Fibroblast of skin of right biceps (primary cell): ENCODE measurements at places on chromosomes 6 and 20.

DNA sequence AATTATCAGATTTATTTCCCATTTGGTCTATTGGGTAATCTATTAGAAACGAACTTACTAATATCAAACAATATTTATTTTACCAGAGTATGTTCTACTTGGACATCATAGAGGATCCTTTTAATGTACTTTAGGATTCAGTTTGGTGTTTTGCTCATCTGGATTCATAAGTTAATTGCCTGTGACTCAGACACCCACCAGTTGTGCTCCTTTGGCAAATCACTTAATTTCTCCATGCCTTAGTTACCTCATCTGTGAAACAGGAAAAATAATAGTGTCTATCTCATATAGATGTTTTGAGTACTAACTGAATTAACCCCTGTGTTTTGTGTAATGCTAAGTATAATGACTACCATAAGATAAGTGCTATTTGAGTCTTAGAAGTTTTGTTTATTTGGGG is 292.1 kb downstream of the LAMA2 start:
- DNase-seq, result no peak

GRCh38 chr6:146657432-146657831 is 58.7 kb downstream of the ADGB start:
- no peak for DNase-seq

GRCh38 chr6:43924222-43924702 is 154.3 kb downstream of the VEGFA start:
- DNase-seq, result peak; percentile 53

DNA sequence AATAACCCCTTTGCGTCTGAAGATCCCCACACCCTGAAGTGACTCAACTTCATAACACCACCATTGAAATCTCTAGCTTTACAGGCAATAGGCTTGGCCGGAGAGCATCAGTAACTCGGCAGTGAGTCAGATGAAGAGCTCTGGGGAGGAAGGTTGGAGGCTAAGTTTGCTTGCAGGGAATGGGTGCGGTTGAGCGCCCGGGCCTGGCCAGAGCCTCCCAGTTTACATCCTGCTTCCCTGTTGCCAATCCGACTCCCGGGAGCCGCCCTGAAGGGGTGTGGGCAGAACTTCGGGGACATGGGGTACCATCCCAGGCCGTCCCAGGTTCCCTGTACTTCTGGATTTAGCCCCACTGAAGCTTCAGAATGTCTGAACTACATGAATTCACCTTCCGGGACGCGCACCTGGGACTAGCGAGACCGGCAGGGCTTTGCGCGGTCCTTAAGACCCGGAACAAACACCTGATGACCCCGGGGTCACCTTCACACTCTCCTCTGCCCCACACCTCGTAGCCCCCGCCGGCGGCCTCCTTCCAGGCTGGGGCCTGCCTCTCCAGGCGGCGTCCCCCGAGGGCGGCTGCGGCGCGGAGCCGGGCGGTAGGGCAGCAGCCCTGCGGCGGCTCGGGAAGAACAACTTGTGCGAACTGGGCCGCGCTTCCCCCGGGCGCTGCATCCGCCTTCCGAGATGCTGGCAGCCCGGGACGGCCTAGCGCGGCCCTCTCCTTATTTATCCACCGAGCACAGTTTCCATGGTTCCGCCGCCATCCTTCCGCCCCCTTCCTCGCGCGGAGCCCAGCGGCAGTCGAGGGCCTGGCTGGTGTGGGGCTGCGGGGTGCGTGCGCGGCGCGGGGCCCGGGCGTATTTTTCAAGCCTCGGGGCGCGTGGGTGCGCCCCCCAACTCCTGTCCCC is 56.6 kb upstream of the RREB1 start:
- peak; percentile 87 for DNase-seq

GRCh38 chr20:25989196-25989595 is 292.5 kb upstream of the ZNF337 start:
- no peak for DNase-seq

DNA sequence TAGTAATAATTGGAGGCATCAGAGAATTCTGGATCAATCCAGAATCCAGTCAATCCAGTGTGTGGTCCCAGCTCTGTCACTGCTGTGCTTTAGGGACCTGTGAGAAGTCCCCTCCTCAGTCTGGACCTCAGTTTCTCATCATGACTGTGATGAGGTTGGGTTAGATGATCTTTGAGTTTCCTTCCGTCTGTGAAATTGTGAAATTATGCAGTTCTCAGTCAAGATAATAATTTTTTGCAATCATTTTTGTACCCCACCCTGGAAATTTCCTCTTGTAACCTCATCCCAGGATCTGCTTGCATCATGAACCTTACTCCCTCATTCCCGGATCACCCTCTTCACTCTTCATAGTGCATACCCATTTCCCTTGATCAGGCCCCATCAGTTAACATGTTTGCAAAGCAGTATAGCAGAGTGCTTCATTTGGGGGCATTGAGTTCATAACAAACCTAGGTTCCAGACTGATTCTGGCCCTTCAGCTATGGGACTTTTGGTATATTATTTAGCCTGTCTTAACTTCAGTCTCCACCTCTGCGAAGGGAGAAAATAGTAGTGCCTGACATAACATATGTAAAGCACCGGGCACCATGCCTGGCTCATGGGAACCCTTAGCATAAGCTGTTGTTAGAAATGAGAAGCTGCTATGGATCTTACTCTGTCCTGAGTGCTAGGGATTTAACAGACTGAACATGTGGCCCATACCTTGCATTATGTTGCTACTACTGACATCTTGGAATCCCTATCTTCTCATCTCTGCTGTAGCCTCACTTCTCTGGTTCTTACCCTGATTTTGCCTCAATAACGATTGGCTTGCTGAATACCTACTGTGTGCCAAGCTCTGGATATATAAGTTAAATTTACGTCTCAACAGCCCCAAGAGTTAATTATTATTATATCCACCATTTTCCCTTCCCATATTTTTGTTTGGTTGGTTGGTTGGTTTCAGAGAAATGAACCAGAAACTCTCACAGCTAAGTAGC is 1.3 kb downstream of the ZNF76 start:
- DNase-seq, result no peak

GRCh38 chr6:52788478-52788877 is 15.1 kb downstream of the GSTA1 start:
- DNase-seq, result peak; percentile 19
